ENCODE measurements at places on chromosomes 2 and 18. TPM values are rescaled to one million over a fixed set of nuclear protein-coding genes. Genes with fewer than 3 reads are reported as not detected.
A peak's percentile ranks its signal among the peaks of the same experiment; 100 is the strongest.

CD8A gene
- total RNA-seq, result 0.20 TPM

MBOAT2 gene
- total RNA-seq, result 40.9 TPM

COL4A3 gene
- total RNA-seq, result 17.6 TPM

CDH19 gene
- 0.27 TPM for total RNA-seq

PRSS56 gene
- not detected for total RNA-seq

KCNG2 gene
- not detected for total RNA-seq

PIGN gene
- 52.5 TPM for total RNA-seq

PRKAG3 gene
- not detected for total RNA-seq

C2orf15 gene
- total RNA-seq, result 6.9 TPM

GRCh38 chr2:175557810-175558377 is 376.4 kb upstream of the ATP5MC3 start:
- H3K4me1 ChIP-seq, result no peaks in the 10 kb centered on the region
- no peaks in the 10 kb centered on the region for H3K36me3 ChIP-seq
- no peak overlapping the region for H3K4me3 ChIP-seq
- peaks cover 21% of the 10 kb centered on the region for H3K27me3 ChIP-seq
- H3K27ac ChIP-seq, result no peak overlapping the region
- DNase-seq, result no peak

GRCh38 chr2:17263570-17263968 is 254.7 kb downstream of the RAD51AP2 start:
- DNase-seq, result no peak
- no peaks in the 10 kb centered on the region for H3K27me3 ChIP-seq
- no peaks in the 10 kb centered on the region for H3K4me1 ChIP-seq
- H3K4me3 ChIP-seq, result no peak overlapping the region

DNA sequence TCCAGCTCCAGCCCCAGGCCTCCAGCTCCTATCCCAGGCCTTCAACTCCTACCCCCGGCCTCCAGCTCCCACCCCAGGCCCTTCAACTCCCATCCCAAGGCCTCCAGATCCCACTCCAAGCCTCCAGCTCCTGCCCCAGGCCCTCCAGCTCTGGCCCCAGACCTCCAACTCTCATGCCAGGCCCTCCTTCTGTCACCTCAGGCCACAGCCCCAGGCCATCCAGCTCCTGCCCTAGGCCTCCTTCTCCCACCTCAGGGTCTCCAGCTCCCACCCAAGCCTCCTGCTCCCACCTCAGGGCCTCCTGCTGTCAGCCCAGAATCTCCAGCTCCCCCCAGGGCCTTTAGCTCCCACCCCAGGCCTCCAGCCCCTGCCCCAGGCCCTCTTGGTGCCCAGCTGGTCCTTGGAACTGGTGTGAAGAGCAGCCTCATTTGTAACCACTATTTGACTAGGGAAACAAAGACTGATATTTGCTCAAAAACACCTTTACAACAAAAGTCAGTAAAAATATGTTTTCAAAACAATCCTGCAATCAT is 67.8 kb upstream of the SALL3 start:
- DNase-seq, result no peak
- no peak overlapping the region for H3K27ac ChIP-seq
- no peak overlapping the region for H3K4me3 ChIP-seq
- no peaks in the 10 kb centered on the region for H3K27me3 ChIP-seq
- H3K4me1 ChIP-seq, result no peaks in the 10 kb centered on the region

DNA sequence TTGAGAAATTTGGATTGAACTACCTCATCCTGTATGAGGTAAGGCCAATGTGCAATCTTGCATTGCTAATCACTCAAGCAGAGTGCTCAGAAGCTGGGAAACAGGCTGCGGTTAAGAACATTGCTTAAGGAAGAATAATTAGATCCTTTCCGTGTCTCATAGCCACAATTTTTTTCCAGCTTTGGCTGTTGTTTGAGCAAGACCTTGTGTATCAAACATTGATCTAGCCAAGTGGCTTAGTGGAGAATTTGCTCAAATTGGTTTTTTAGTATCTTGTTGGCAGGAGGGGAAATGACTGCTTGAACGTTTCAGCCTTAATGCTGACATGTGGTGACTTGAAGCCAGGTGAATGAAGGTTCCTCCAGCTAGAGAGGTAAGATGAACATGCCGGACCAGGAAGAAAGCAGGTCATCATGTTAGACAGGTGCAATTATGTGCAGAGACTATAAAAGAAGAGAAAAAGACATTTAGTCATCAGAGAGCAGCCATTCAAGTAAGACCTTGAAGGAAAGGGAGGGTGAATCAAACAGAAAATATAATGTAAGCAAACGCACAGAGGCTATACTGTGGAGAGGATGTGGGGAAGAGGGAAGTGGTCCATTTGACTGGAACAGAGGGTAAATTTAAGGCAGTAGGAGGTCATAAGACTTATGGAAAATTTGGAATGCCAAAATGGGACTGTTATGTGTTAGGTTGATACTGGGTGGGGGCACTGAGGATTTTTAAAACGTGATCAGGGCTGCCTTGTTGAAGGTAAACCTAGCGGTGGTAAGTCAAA is 98.9 kb upstream of the CYP1B1 start:
- DNase-seq, result no peak
- no peak overlapping the region for H3K27ac ChIP-seq
- peaks cover 29% of the 10 kb centered on the region for H3K4me1 ChIP-seq

GRCh38 chr2:692767-693166 is 15.6 kb upstream of the TMEM18 start:
- no peaks in the 10 kb centered on the region for H3K27me3 ChIP-seq
- peaks cover 9% of the 10 kb centered on the region for H3K4me1 ChIP-seq
- no peaks in the 10 kb centered on the region for H3K36me3 ChIP-seq
- no peak overlapping the region for H3K4me3 ChIP-seq

DNA sequence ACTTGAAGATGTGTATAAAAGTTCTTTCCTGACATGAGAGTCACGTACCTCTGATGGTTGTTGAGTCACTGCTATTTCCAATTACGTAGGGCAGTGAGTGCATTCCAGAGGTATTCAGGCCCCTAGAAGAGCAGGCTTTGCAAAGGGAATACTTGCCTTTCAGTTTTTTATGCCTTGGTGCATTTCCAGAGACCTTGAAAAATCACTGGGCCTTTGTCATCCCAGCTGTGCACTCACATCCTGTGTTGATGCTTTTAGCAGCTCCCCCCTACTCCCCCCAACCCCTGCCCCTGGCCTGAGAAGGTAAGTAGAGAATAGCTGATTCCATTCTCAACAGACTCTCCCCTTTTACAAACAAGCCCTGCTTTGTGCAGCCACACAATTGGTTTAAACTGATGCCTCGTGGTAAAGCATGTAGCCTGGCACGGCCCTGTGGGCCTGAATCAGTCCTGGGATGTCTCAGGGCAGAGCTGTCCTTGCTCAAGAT is 174.2 kb downstream of the PRPF40A start:
- no peak overlapping the region for H3K27ac ChIP-seq
- no peak for DNase-seq
- H3K4me3 ChIP-seq, result no peak overlapping the region
- H3K27me3 ChIP-seq, result no peaks in the 10 kb centered on the region
- peaks cover 8% of the 10 kb centered on the region for H3K4me1 ChIP-seq

DNA sequence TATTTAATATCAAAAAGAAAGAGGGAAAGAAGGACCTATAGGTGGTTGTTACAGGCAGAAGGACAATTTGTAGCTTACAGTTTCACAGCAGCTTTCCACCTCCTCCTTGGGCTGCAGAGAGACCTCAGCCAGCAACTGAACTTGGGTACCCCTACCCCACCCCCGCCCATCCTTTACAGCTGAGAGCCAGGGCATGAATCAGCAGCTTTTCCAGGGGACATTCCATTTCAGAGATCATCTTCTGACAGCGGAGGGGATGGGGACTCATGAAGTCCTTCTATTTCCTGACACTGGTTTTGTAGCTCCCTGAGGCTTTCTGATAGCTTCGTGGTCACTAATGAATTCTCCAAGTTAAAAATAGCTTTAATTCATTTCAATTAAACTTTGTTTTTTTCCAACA is 96.4 kb downstream of the ITGB1BP1 start:
- no peak for DNase-seq
- peaks cover 14% of the 10 kb centered on the region for H3K4me1 ChIP-seq

DNA sequence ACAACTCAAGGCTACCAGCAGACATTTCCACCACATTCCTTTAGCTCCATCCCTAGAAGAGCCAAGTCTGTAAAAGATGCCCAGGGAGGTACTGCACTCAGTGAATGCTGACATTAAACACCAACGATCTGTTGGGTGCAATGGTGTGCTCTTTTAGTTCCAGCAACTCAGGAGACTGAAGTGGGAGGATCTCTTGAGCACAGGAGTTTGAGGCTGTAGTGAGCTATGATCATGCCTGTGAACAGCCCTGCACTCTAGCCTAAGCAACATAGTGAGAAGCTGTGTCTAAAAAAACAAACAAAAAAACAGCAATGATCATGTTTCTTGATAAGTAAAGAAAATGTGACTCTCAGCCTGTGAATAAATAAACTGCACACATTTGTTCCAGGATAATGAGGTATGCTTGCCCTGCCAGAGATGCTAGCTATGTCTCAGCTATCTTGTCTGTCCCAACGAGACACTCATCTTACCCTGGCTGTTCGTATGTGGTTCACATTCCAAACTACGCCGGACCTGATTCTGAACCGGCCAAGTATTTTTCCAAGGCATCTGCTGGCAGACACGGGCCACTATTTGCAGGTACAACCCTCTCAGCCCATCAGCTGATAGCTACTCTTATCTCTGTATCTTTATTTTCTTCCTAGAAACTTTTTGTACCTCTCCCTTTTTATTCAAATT is 21.8 kb downstream of the TMEM182 start:
- H3K27me3 ChIP-seq, result no peaks in the 10 kb centered on the region
- no peak overlapping the region for H3K27ac ChIP-seq
- H3K4me1 ChIP-seq, result no peaks in the 10 kb centered on the region
- DNase-seq, result no peak
- H3K4me3 ChIP-seq, result no peak overlapping the region
- H3K36me3 ChIP-seq, result no peaks in the 10 kb centered on the region

- no peaks in the 10 kb centered on the region for H3K36me3 ChIP-seq
- H3K27ac ChIP-seq, result no peak overlapping the region
- H3K4me3 ChIP-seq, result no peak overlapping the region
- H3K27me3 ChIP-seq, result no peaks in the 10 kb centered on the region
Measured at GRCh38 chr2:46718784-46719183, 196.8 kb downstream of the MCFD2 start.

GRCh38 chr18:54968807-54969206 is 9.5 kb upstream of the CCDC68 start:
- no peak for DNase-seq
- H3K36me3 ChIP-seq, result no peaks in the 10 kb centered on the region
- no peak overlapping the region for H3K27ac ChIP-seq
- no peak overlapping the region for H3K4me3 ChIP-seq

GRCh38 chr2:171044416-171044815 is 115.4 kb downstream of the GORASP2 start:
- H3K27ac ChIP-seq, result no peak overlapping the region
- peaks cover 29% of the 10 kb centered on the region for H3K36me3 ChIP-seq
- DNase-seq, result no peak
- no peaks in the 10 kb centered on the region for H3K27me3 ChIP-seq

GRCh38 chr2:104848526-104848925 is 5.4 kb upstream of the POU3F3 start:
- no peak for DNase-seq
- peaks cover 18% of the 10 kb centered on the region for H3K4me1 ChIP-seq
- peaks cover 89% of the 10 kb centered on the region for H3K27me3 ChIP-seq
- H3K4me3 ChIP-seq, result no peak overlapping the region

GRCh38 chr2:79041032-79041448 is 15.5 kb downstream of the REG3G start:
- DNase-seq, result no peak
- H3K36me3 ChIP-seq, result no peaks in the 10 kb centered on the region
- H3K4me3 ChIP-seq, result no peak overlapping the region
- H3K27ac ChIP-seq, result no peak overlapping the region

DNA sequence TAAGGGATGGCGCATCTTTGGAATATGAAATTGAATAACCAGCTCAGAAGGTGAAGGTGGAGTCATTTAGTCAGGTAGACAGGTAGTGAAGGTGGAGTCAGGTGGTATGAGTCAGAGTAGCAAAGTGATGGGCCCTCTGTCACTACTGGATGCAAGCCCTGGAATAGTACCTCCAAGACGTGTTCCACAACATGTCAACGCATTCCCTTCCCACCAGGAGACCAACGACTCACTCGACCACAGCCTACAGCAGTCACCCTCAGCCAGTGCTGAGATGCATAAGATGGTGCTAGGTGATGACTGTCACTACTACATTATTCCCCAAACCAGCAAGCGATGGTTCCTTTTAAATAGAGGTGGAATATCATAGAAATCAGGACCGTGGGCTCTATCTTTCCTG is 6.8 kb downstream of the CPLX4 start:
- no peaks in the 10 kb centered on the region for H3K36me3 ChIP-seq
- H3K4me3 ChIP-seq, result no peak overlapping the region
- H3K27me3 ChIP-seq, result peaks cover 34% of the 10 kb centered on the region
- no peak overlapping the region for H3K27ac ChIP-seq
- no peaks in the 10 kb centered on the region for H3K4me1 ChIP-seq

GRCh38 chr18:11387880-11388279 is 221.5 kb upstream of the SLC35G4 start:
- peak; percentile 76 for DNase-seq
- no peaks in the 10 kb centered on the region for H3K4me1 ChIP-seq
- H3K36me3 ChIP-seq, result no peaks in the 10 kb centered on the region
- peaks cover 43% of the 10 kb centered on the region for H3K27me3 ChIP-seq
- no peak overlapping the region for H3K4me3 ChIP-seq

DNA sequence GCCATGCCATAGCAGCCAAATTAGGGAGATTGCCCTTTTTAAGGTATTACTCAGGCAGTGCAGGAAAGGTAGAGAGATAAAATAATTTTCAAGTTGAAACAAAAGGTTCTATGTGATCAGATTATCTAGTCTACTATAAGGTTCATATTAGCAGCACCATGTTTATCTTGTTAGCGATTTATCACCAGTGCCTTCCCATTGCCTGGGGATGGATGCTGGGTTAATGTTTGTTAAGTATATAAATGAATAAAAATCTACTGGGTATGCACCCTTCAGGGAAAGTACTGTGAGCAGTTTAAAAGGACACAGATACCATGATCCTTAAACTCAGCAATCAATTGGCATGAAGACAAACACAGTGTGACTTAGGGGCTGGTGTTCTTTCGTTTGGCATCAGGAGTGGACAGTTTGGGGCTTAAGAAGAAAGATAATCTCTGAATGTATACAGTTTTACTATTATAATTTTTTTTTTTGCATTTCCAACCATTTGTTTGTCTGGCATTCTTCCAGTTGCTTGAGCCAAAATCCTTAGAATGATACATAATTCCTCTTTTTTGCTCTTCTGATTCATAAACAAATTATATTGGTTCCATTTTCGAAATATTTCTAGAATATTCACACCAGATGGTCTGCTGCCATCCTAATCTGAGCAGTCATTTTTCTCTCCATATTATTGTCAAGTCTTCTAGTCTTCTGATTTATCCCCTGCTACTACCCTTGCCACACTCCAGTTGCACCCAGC is 512.8 kb upstream of the SLC8A1 start:
- no peak overlapping the region for H3K27ac ChIP-seq
- H3K4me1 ChIP-seq, result no peaks in the 10 kb centered on the region
- no peaks in the 10 kb centered on the region for H3K27me3 ChIP-seq
- H3K36me3 ChIP-seq, result no peaks in the 10 kb centered on the region

DNA sequence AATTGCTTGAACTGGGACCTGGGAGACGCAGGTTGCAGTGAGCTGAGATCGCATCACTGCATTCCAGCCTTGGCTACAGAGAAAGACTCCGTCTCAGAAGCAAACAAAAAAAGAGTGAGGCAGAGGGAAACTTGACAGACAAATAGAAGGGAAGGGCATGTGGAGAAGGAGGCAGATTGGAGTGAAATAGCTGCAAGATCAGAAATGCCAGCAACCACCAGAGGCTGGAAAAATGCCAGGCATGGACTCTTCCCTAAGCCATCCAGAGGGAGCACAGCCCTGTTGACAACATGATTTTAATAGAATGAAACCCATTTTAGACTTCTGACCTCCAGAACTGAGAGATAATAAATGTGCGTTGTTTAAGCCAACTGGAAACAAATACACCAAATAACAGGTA is 447.2 kb upstream of the SPHKAP start:
- H3K4me3 ChIP-seq, result no peak overlapping the region
- no peak for DNase-seq
- no peak overlapping the region for H3K27ac ChIP-seq
